ENCODE measurements at places on chromosomes 7 and 10.
A peak's percentile ranks its signal among the peaks of the same experiment; 100 is the strongest.

- H3K27me3 ChIP-seq, result no peaks in the 10 kb centered on the region
- peaks cover 43% of the 10 kb centered on the region for H3K4me1 ChIP-seq
- H3K27ac ChIP-seq, result peak overlapping the region; percentile 0
- no peak overlapping the region for H3K4me3 ChIP-seq
Measured at GRCh38 chr10:75231672-75232581, 3.8 kb downstream of the COMTD1 start.

DNA sequence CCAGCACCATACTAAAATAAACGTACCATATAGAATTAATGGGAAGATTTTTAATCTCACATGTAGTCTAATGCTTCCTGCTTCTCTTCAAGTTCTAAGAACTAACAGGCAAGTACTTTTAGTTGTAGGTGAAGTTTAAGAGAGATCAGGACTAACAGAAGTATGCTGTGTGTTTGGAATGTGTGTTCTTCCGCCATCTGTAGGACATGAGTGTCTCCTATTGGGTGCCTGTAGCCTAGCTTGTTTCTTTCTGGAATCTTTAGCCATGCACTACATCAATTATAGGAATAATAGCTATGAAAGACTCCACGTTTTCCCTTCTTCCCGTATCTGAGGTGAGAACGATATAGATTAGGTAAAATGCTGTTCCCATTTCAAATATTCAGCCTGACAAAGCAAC, 140.2 kb upstream of the AHR start:
- peaks cover 37% of the 10 kb centered on the region for H3K4me1 ChIP-seq
- no peak for DNase-seq
- no peak overlapping the region for H3K27ac ChIP-seq
- H3K27me3 ChIP-seq, result no peaks in the 10 kb centered on the region

GRCh38 chr7:115474137-115474536, 552.2 kb downstream of the MDFIC start:
- no peak overlapping the region for H3K4me3 ChIP-seq
- peaks cover 10% of the 10 kb centered on the region for H3K4me1 ChIP-seq
- H3K27ac ChIP-seq, result no peak overlapping the region
- peaks cover 15% of the 10 kb centered on the region for H3K27me3 ChIP-seq

DNA sequence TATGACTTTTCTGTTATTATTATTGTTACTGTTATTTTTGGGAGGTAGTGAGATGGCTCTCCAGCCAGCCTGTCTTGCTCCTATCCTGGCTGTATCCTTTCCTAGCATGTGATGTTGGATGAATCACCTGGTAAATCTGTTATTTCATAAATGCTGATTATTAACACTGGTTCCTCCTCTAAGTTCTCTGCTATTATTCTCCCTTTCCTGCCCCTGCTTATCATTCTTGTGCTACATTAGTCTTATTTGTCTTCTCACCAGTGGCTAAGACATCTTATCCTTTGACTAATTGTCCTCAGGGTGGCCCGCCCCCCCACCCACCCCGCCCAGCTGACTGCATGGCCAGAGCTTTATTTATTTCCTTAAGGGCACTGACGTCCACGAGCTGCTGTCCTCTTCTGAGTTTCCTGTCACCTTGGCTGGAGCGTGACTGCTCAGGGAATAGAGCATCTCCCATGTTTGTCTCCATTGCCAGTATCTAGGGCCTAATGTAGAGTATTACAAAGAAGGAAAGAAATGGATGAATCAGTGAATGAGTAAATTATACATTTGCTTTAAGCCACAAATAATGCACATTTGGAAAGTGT, 110.1 kb upstream of the KLF6 start:
- no peak for DNase-seq
- no peak overlapping the region for H3K4me3 ChIP-seq
- no peaks in the 10 kb centered on the region for H3K27me3 ChIP-seq
- peaks cover 3% of the 10 kb centered on the region for H3K36me3 ChIP-seq
- H3K4me1 ChIP-seq, result peaks cover 53% of the 10 kb centered on the region
- H3K27ac ChIP-seq, result peak overlapping the region; percentile 77

GRCh38 chr10:116621934-116622655, 1.3 kb downstream of the PNLIPRP2 start:
- H3K36me3 ChIP-seq, result no peaks in the 10 kb centered on the region
- no peaks in the 10 kb centered on the region for H3K4me1 ChIP-seq
- H3K27ac ChIP-seq, result no peak overlapping the region
- H3K4me3 ChIP-seq, result no peak overlapping the region

GRCh38 chr10:33600381-33600780, 265.9 kb upstream of the NRP1 start:
- DNase-seq, result no peak
- no peaks in the 10 kb centered on the region for H3K27me3 ChIP-seq
- H3K27ac ChIP-seq, result no peak overlapping the region
- H3K4me3 ChIP-seq, result no peak overlapping the region

- H3K27me3 ChIP-seq, result peaks cover 74% of the 10 kb centered on the region
- H3K36me3 ChIP-seq, result no peaks in the 10 kb centered on the region
- H3K27ac ChIP-seq, result no peak overlapping the region
Measured at GRCh38 chr10:117531371-117532002, 11.1 kb upstream of the EMX2 start.

- no peak overlapping the region for H3K27ac ChIP-seq
- no peak for DNase-seq
- H3K4me3 ChIP-seq, result no peak overlapping the region
- H3K27me3 ChIP-seq, result peaks cover 4% of the 10 kb centered on the region
- H3K4me1 ChIP-seq, result no peaks in the 10 kb centered on the region
Measured at GRCh38 chr7:13279854-13280435, 592.5 kb downstream of the ARL4A start.

- no peak overlapping the region for H3K4me3 ChIP-seq
- H3K27me3 ChIP-seq, result peaks cover 66% of the 10 kb centered on the region
- peaks cover 8% of the 10 kb centered on the region for H3K4me1 ChIP-seq
- no peaks in the 10 kb centered on the region for H3K36me3 ChIP-seq
- no peak for DNase-seq
Measured at GRCh38 chr7:74025730-74026129, 2.2 kb upstream of the ELN start.

Measured in stimulated activated naive B cell treated with anti-CD40 and anti-IgM and Interleukin-4, amounts not matched to agents 10 μg/mL and 1 μg/mL and 100 μg/mL, for 72 hours (primary cell).